ENCODE measurements at places on chromosomes 6 and 20.
A peak's percentile ranks its signal among the peaks of the same experiment; 100 is the strongest.

- no peak for DNase-seq
Measured at GRCh38 chr20:15396900-15397299, 1059.5 kb upstream of the FLRT3 start.

- DNase-seq: no peak
Measured at GRCh38 chr20:46368902-46369268, 37.5 kb downstream of the ELMO2 start.

- no peak for DNase-seq
Measured at GRCh38 chr6:7770601-7771000, 44.7 kb downstream of the BMP6 start.

DNA sequence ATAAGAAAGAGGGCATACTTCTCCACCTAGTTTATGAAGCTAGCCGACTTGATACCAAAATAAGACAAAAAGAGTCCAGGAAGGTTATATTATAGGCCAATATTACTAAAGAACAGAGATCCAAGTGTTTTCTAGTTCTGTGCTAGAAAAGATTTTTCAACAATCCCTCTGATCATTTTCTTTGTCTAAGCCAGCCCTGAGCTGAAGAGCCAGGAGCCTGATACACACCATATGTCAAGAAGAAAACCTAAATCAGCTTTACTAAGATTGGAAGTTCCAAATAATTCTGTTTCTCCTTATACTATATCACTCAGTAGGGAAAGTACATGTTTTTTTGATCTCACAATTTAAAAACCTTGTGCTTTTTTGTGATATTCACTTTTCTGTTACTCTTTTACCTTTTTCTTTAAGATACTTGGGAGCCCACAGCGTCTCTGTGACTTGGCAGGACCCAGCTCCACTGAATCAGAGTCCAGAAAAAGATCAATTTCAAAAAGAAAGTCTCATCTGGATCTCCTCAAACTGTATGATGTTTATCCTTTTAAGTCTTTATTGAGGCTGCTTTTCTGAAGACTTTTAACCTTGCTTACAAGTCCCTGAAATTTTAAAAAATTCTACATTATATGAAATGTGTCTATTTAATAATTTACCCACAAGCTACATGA, 43.0 kb upstream of the PBOV1 start:
- no peak for DNase-seq

GRCh38 chr20:51019656-51020592, 3.0 kb downstream of the KCNG1 start:
- no peak for DNase-seq

- no peak for DNase-seq
Measured at GRCh38 chr6:45838996-45839395, 176.7 kb downstream of the CLIC5 start.

GRCh38 chr6:113842165-113842564, 15.0 kb upstream of the MARCKS start:
- DNase-seq: no peak

GRCh38 chr20:47809161-47809960, 24.1 kb upstream of the SULF2 start:
- DNase-seq: no peak

DNA sequence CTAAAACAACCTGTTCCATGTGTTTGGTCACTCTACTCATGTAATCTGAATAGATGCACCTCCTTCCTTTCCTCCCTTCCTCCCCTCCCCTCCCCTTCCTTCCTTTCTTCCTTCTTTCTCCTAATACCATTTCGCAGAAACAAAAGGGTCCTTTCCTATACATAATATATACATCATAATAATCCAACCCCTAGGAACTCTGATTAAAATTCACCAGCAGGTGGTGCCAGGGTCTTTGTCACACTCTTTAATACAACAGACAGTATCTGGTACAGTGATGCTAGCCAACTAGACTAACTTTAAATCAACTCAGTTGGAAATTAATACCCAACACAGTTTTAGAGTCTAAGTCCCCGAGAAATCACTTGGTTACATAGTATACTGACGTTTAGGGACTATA, 181.2 kb upstream of the SHLD1 start:
- peak; percentile 31 for DNase-seq

DNA sequence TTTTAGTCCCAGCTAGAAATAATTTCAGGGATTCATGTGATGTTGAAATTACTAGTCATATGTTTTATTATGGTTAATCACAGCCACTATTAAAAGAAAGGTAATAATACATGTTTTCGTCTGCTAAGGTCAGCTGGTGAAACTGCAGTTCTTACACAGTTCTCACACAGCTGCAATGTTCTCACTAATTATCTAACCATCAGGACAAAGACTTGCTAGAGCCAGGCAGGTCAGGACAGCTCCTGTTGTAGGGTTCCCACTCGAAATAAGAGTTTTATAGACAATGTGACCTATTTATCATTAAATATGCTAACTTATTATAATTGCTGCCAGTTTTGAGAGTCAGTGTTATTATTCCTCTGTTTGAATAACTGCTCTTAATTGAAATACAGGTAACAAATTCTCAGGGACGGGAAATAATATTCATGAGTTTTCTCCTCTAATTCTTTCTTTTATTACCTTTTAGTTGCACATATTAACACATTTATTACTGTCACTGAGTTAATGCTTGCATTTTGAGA, 97.9 kb downstream of the GJA1 start:
- DNase-seq: no peak

GRCh38 chr6:122116119-122116834, 283.2 kb upstream of the HSF2 start:
- no peak for DNase-seq

- DNase-seq: no peak
Measured at GRCh38 chr6:138811866-138812265, 16.0 kb downstream of the ECT2L start.

DNA sequence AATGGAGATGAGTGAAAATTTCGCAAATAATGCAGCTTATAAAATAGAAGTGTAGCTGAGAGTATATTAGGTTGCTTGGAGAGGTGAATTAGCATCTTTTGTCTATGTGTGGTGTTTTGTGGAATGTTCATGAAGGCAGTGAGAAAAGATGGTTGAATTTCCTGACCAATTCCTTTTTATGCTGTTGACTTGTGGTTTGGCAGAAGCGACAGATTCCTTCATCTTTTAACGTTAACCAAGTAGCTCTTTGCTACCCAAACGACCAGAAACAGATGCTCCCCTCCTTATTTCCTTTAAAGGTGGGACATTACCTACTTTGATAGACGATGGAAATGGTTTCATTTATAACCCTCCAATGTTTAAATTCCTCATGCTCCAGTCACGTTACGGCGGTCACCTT, 390.5 kb downstream of the QKI start:
- no peak for DNase-seq

GRCh38 chr6:158064725-158065251, 83.1 kb downstream of the SYNJ2 start:
- no peak for DNase-seq

DNA sequence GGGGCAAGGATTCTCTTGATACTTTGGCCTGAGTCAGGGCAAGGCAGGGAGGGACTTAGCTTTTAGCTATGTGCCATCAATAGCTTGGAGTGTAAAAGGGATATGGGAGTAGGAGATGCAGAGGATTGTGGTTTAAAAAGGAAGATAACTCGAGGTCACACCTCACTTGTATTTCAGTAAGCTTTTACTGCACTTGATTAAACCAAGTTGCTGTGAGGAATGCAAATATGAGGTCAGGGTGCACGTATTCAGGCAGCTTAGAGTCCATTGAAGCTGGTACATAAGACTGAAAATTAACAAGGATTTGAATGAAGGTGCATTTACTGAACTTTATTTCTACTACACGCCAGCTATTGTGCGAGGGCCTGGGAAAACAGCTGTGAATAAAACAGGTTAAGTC, 32.1 kb downstream of the DSTN start:
- DNase-seq: no peak

- no peak for DNase-seq
Measured at GRCh38 chr20:16518784-16519084, 54.5 kb downstream of the KIF16B start.

GRCh38 chr6:36973647-36974046, 12.3 kb downstream of the MTCH1 start:
- DNase-seq: no peak

GRCh38 chr6:14824484-14825275, 421.2 kb upstream of the JARID2 start:
- DNase-seq: no peak

DNA sequence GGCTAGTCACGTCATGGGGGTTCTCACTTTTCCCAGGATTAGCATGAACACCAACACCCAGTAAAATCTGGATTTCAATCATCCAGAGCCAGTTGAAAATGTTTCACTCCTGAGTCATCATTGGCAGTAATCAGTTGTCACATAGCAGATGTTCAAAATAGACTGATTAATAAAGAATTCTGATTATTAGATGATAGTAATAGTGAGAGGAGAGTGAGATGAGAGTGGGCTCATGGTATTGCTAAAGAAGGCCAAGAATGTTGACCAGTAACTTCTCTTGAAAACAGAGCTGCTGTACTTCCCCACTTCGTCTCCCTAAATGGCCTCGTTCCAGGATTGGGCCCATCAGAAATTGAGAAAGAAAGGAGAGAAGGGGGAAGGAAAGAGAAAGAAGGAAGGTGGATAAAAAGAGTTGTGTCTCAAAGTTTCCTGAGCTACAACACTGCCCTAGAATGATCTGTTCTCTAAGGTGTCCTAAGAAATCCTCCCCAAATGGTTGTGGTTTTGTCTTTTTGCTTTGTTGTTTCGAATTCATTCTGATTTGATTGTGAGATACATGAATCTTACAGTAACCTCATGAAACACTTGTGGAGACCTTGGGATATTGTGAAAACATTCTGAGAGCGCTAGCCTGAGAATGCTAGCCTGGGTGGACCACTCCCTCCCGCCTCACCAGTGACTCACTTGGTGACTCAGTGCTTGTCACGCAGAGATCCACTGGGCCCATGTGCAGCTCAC, 502.2 kb upstream of the JARID2 start:
- peak; percentile 31 for DNase-seq

DNA sequence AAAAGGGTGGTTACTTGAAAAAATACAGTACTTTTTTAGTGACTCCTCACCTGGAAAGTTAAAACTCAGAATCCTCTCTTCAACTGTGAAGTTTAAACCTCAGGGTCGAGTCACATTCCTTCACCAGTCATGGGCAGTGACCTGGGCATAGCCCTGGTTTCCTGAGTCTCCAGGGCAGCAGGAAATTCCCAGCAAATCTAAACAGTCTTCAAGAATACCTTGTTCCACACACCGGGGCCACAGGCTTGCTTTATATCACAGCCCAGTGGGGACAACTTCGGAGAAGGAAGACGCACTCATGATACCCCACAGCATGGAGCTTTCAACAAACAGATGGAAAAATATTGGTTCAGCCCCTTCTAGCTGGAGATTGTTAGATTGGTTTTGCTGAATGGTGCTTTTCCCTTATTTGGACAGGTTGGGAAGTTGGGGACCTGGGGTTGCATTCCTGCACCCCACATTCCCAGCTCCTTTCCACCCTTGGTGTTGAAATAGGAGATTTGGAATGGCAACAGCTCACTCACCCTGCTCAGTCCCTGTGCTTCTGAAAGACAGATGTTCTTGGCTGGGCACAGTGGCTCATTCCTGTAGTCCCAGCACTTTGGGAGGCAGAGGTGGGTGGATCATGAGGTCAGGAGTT, 113.0 kb upstream of the TMEM170B start:
- no peak for DNase-seq

DNA sequence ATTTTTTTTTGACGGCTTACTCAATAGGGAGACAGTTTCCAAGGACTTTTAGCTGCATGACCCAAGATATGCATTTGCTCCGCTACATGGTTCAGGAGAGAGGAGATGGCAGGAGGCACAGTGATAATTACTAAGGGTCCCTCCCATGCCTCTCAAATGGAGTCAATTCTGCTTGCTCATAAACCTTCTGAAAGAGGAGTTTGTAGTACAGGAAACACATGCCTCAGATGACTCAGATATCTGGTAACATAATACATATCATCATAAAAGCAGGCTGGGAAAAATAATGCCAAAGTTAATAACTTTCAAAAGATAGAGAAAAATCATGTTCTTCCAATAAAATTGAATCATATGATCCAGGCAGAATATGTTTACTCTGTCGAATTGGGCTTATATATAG, 97.6 kb upstream of the DEFB112 start:
- no peak for DNase-seq

DNA sequence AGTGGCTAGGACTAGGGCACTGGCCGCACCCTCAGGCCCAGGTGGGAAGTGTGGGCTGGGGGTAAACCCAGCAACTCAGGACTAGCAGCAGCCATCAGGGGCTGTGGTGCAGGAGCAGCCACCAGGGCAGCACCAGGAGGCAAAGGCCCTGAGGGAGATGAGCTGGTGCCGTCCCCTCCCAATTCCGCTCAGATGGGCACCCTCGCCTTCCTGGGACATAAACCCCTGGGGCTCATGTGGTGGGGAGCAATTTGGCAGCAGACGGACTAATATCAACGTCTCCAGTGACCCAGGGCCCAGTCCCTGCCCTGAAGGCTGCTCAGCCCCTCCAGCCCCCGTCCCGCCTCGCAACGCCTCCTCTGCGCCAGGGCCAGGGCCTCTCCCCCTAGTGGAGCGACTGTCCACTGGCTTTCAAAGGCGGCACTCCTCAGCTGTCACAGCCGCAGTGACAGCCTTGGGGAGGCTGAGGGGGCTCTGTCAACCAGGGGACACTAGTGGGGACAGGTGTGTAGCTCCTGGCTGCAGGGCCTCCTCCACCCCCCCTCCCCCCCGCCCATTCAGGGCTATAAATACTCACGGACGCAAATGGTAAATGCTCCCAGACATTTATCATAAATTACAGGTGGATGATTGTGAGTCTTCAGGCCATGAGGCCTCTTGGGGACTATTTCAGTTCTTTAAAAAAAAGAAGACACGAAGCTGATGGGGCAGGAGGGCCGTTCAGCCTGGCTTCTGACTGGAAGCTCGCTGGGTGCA, 349.9 kb downstream of the ZFAND3 start:
- DNase-seq: no peak

- no peak for DNase-seq
Measured at GRCh38 chr6:124132256-124132655, 328.6 kb downstream of the NKAIN2 start.

DNA sequence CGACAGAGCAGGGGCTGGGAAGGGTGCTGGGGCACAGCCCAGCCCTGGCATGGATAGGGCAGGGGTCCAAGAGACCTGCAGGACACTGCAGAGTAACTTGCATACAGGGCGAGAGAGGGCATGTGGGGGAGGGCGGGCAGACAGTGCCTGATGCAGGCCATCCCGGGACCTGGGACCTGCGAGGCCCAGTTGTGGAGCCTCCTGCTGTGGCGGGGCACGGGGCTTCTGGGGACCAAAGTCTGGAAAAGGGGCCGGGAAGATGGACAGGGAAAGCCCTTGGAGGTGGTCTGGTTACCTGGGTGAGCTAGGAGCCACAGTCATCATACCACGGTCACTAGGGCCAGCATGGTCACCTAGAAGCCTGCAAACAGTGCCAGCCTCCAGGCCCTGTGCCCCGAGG, 412 bp upstream of the TUBB1 start:
- no peak for DNase-seq
